ENCODE measurements at places on chromosomes 4 and X. TPM values are rescaled to one million over a fixed set of nuclear protein-coding genes. Genes with fewer than 3 reads are reported as not detected.

The CXCL8 gene
- total RNA-seq = 76.9 TPM

The PDGFRA gene
- total RNA-seq = 2.1 TPM

The GLOD5 gene
- total RNA-seq = not detected

The SSX2B gene
- not detected for total RNA-seq

The CXCL11 gene
- total RNA-seq = 0.07 TPM

The SLC9B1 gene
- 0.21 TPM for total RNA-seq

The REST gene
- total RNA-seq = 40.7 TPM

The TMSB15C gene
- total RNA-seq = 8.8 TPM

The TMSB15A gene
- 6.2 TPM for total RNA-seq

The ADH6 gene
- total RNA-seq = not detected

The CAPN6 gene
- 0.27 TPM for total RNA-seq

The FANCB gene
- 0.67 TPM for total RNA-seq

- DNase-seq = no peak
Observed at GRCh38 chr4:166257891-166258290, 384.9 kb downstream of the TLL1 start.

GRCh38 chr4:127843704-127844600 lies 36.7 kb upstream of the PLK4 start:
- DNase-seq = no peak

GRCh38 chr4:154506253-154506652 lies 14.7 kb upstream of the DCHS2 start:
- DNase-seq = no peak

DNA sequence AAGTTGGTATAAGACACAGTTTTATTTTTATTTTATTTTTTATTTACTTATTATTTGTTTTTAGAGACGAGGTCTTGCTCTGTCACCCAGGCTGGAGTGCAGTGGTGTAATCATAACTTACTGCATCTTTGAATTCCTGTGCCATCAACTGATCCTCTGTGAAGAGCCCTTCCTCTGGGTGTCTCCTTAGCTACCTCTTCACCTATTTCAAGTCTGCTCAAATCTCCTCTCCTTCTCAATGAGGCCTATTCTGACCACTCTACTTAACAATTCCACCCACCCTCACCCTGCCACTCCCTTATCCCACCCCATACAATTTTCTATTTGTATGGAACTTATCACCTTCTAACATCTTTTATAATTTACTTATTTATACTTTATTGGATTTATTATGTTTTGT lies 183.4 kb downstream of the PPP3CA start:
- no peak for DNase-seq

GRCh38 chr4:152462695-152463094 lies 73.2 kb downstream of the FBXW7 start:
- DNase-seq = no peak

DNA sequence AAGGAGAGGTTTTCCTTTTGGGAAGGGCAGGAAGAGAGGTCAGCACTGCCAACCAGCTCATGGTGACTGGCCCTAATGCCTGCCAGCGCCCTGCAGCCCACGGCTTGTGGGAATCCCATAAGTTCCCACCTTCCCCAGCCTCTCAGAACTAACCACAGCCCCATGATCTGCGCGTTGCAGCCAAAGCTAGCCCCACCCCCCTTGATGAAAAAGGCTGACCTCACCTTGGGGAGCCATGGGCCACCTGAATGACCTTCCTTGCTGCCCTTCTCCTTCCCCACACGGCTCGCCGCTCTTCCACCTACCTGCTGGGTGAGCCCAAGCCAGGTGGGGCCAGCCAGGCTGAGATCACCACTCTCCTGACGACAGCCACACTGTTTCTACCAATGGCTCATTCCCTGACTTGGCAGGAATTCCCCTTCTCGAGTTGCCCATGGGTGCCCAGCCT lies 3.9 kb upstream of the ELF4 start:
- DNase-seq = no peak

GRCh38 chrX:11131146-11131545 lies 20.0 kb downstream of the HCCS start:
- no peak for DNase-seq

DNA sequence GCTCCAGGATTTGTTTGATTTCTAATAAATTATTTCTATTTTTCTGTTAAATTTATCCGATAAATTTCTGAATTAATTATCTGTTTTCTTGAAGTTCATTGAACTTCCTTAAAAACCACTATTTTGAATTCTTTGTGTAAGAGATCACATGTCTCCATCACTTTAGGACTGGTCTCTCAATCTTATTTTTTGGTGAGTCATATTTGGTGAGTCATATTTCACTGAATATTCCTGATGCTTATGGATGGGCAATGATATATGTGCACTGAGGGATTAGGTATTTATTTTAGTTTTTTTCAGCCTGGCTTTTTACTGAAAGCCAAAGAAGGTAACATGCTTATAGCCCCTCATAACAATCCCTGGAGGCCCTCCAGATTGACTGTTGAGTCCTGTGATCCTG lies 48.5 kb upstream of the IL15 start:
- no peak for DNase-seq

DNA sequence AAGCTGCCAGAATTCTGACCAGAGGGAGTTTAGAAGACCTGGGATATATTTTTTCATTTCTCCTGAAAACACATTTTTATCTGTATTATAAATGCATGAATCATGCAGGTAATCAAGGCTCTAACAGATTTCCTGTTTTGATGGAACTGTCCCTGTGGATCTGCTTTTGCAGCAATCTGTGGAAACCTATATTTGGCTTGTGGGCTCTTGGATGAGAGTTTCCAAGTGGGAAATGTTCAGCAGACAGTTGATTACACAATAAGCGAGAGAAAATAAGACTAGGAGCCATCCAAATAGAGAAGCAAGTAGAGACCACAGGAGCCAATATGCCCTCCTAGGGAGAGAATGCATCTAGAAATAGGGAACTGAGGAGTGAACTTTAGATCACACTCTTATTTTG lies 105.0 kb downstream of the NDST3 start:
- no peak for DNase-seq

DNA sequence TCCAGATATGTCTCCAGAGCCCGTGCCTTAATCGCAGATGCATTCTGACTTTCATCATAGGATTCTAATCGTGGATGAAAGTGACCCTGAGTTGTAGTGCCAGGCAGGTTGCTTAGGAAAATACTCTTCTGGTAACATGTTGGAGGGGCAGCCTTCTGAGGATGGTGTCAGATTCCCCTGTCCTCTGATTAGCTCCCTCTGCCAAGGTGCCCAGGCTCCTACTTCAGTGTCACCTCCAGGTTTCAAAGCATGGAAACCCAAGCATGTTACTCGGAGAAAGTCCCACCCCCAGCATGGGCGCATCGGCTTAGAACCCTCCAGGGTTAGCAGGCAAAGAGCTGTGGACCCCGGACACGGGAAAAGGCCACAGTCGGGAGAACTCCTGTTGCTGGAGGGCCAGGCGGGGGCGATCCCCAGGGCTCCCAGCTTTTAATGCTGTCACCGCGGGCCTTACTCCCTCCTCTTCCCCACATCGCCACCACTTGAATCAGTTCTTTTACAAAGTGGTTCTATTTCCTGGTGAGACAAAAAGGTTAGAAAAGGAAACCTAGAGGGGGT lies 44.5 kb downstream of the TRIM2 start:
- no peak for DNase-seq

- no peak for DNase-seq
Observed at GRCh38 chrX:136810493-136810892, 29.8 kb upstream of the ARHGEF6 start.

DNA sequence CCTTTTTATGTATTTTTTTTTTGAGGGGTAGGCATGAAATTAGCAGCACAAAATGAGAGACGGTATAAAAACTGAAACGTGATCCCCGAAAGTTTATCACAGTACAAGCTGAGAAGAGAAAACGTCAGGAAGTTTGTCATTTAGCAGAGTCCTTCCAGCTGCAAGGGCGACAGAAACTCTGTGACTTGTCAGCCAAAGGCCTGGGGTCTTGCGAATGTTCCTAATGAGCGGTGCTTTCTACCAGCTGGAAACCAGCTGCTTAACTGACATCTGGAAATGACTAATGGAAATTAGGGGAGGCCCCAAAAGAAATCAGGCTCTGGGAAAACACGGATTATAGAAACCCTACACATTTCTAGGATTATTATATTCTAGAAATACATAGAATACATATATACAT lies 66.5 kb downstream of the CHRNA9 start:
- no peak for DNase-seq

Data from kidney epithelial cell (primary cell).